PC-3 (cell line): ENCODE measurements at places on chromosomes 5 and 9. TPM values are rescaled to one million over a fixed set of nuclear protein-coding genes. Genes with fewer than 3 reads are reported as not detected.

SAPCD2 gene
- total RNA-seq, result 98.4 and 134 TPM in 2 replicates

- no peaks in the 10 kb centered on the region for H3K36me3 ChIP-seq
- H3K27me3 ChIP-seq, result peaks cover 46% of the 10 kb centered on the region
- H3K4me3 ChIP-seq, result no peak overlapping the region
- H3K4me1 ChIP-seq, result no peaks in the 10 kb centered on the region
- peak; percentile 34 for DNase-seq
Observed at GRCh38 chr5:35087991-35088390, 40.2 kb upstream of the AGXT2 start.

- H3K36me3 ChIP-seq, result no peaks in the 10 kb centered on the region
- no peak overlapping the region for H3K4me3 ChIP-seq
- 0 out of 2 replicates have a peak, but pooled peaks cover 4% of the 10 kb centered on the region for H3K4me1 ChIP-seq
- no peak overlapping the region for H3K27ac ChIP-seq
- no peak for DNase-seq
Observed at GRCh38 chr9:92771309-92771708, 6.7 kb upstream of the BICD2 start.

GRCh38 chr9:128094950-128095544 lies 27.0 kb downstream of the SLC25A25 start:
- peak overlapping the region; percentile 30; the same call in 1 of the 2 replicates for H3K4me3 ChIP-seq
- H3K27me3 ChIP-seq, result no peaks in the 10 kb centered on the region
- H3K27ac ChIP-seq, result peak overlapping the region; percentile 66
- peaks cover 47% of the 10 kb centered on the region for H3K4me1 ChIP-seq
- no peaks in the 10 kb centered on the region; the same call in 1 of the 2 replicates for H3K36me3 ChIP-seq

GRCh38 chr5:175621971-175622370 lies 35.9 kb upstream of the HRH2 start:
- H3K27ac ChIP-seq, result no peak overlapping the region
- DNase-seq, result no peak
- no peak overlapping the region for H3K4me3 ChIP-seq
- no peaks in the 10 kb centered on the region for H3K4me1 ChIP-seq
- no peaks in the 10 kb centered on the region for H3K36me3 ChIP-seq

DNA sequence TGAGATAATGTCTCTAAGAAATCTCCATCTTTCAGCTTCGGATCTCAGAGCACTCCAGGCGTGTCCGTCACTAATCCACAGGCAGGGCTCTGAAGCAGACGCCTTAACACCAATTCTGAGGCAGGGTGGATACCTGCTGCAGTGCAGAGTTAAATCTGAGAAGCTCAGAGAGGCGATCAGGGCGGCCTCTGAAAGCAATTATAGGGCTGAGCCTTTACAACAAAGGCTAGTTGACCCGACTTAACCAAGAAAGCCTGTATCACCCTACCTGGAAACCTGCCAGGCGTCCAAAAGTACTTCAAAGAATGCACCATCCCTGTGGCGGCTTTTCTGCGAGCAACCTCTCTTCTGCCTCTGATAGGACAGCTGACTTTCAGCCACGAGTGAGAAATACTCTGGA lies 134.8 kb upstream of the MSX2 start:
- peaks cover 3% of the 10 kb centered on the region; the same call in 1 of the 2 replicates for H3K27me3 ChIP-seq
- no peak overlapping the region for H3K4me3 ChIP-seq
- H3K27ac ChIP-seq, result no peak overlapping the region
- no peaks in the 10 kb centered on the region for H3K36me3 ChIP-seq
- H3K4me1 ChIP-seq, result no peaks in the 10 kb centered on the region

DNA sequence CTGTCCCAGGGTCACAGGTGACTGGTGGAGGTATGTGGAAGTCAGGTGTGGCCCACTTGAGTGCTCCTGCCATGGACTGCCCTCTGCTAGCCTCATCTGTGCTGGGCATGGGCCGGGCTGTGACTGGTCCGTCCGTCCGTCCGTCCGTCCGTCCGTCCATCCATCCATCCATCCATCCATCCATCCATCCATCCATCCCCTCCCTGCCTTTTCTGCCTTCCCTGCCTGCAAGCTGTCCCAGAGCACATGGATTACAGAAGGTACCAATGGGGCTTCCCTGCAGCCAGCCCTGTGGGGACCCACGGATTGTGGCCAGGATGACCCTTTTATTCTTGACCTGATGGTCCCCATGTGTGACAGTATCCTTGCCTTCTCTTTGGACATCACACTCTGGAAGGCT lies 92.5 kb downstream of the MACROH2A1 start:
- H3K27me3 ChIP-seq, result no peaks in the 10 kb centered on the region
- H3K36me3 ChIP-seq, result no peaks in the 10 kb centered on the region
- H3K27ac ChIP-seq, result no peak overlapping the region
- DNase-seq, result no peak
- no peak overlapping the region for H3K4me3 ChIP-seq

DNA sequence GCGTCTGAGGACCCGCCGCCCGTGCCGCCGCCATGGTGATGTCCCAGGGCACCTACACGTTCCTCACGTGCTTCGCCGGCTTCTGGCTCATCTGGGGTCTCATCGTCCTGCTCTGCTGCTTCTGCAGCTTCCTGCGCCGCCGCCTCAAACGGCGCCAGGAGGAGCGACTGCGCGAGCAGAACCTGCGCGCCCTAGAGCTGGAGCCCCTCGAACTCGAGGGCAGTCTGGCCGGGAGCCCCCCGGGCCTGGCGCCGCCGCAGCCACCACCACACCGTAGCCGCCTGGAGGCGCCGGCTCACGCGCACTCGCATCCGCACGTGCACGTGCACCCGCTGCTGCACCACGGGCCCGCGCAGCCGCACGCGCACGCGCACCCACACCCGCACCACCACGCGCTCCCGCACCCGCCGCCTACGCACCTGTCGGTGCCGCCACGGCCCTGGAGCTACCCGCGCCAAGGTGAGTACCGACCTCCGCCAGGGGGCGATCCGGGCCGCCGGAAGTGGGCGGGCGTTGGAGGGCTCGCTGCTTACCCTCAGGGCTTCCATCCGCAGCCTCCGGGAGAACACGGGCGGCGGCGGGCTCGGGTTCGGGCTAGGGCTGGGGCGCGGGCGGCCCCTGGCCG lies 8.5 kb downstream of the PRR7 start:
- DNase-seq, result peak; percentile 82
- H3K36me3 ChIP-seq, result peaks cover 5% of the 10 kb centered on the region
- H3K27me3 ChIP-seq, result no peaks in the 10 kb centered on the region
- H3K4me1 ChIP-seq, result peaks cover 16% of the 10 kb centered on the region; the same call in 1 of the 2 replicates
- peak overlapping the region; percentile 60 for H3K27ac ChIP-seq
- H3K4me3 ChIP-seq, result peak overlapping the region; percentile 88

- no peak overlapping the region for H3K27ac ChIP-seq
- H3K4me3 ChIP-seq, result no peak overlapping the region
- no peak for DNase-seq
Observed at GRCh38 chr9:71487061-71487460, 281.3 kb downstream of the CEMIP2 start.

DNA sequence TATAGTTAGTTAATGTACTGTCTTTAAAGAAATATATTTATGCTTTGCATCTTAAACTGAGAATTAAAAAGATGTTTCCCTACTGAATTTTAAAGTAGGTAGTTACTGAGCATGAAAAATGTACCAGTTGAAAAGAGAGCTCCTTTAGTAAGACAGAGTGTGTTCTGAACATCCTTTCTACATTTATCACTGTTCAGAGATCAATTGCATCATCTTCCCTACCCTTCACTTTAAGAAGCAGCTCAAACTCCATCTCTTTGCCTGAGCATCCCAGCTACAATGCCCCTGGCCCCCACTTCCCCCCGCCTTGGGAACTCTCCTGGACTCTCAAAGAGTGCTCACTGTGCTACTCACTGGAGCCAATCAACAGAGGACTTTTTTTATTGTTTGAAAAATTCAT lies 164.7 kb downstream of the GNAQ start:
- H3K27ac ChIP-seq, result no peak overlapping the region
- H3K27me3 ChIP-seq, result no peaks in the 10 kb centered on the region
- no peaks in the 10 kb centered on the region; the same call in 1 of the 2 replicates for H3K36me3 ChIP-seq
- H3K4me1 ChIP-seq, result no peaks in the 10 kb centered on the region
